ENCODE measurements at places on chromosomes 1 and 21.

- no peaks in the 10 kb centered on the region for H3K27me3 ChIP-seq
- H3K4me1 ChIP-seq, result peaks cover 5% of the 10 kb centered on the region
- no peak overlapping the region for H3K27ac ChIP-seq
- H3K4me3 ChIP-seq, result no peak overlapping the region
- no peaks in the 10 kb centered on the region for H3K36me3 ChIP-seq
Observed at GRCh38 chr21:25826652-25827051, 91.9 kb downstream of the GABPA start.

- no peaks in the 10 kb centered on the region for H3K36me3 ChIP-seq
- H3K4me3 ChIP-seq, result no peak overlapping the region
- DNase-seq, result no peak
- H3K27ac ChIP-seq, result no peak overlapping the region
- peaks cover 5% of the 10 kb centered on the region for H3K27me3 ChIP-seq
Observed at GRCh38 chr1:206826394-206826793, 39.0 kb upstream of the IL20 start.

DNA sequence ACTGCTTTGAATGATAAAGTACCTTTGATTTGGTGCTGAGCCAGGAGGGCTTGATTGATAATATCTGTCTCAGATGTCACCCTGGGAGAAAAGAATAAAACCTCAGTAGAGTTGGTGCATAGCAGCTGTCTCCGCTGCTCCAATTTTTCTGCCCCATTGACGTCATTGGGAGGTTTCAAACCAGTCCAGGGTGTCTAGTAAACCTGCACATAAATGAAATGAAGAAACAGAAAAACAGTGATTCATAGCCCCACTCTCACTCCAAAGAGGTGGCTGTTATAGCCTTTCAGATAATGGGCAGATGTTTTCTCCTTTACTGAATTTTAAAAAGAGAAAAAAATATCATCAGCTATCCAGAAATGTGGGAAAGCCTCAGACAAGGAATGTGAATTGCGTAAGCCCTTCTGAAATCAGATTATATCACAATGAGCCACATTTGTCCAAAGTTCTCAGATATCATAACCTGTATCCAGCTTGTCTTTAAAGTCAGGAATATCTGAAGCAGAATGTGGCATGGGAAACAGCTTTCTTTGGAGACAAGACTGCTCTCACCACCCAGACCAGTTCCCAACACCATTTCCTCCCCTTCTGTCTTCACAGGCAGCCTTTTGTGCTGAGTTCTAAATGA, 351.3 kb upstream of the SGIP1 start:
- no peaks in the 10 kb centered on the region for H3K27me3 ChIP-seq
- H3K27ac ChIP-seq, result no peak overlapping the region

DNA sequence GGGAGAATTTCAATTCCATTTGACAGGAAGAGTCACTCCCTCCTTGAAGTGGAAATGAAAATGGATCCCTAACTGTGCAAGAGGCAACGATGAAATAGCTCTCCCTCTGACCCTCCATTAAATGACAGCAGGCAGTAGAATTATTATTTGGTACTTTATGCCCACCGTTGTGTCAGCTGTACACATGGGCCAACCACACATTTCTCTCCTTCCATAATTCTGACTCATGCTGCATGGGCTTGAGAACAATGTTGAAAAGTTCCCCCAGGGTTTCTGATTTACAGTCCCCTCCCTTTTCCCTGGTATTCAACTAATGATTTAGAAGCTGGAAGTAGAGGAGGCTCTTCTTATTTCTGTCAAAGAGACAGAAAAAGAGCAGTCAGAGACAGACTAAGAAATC, 103.5 kb downstream of the RGS7 start:
- no peaks in the 10 kb centered on the region for H3K27me3 ChIP-seq
- H3K36me3 ChIP-seq, result no peaks in the 10 kb centered on the region
- H3K4me1 ChIP-seq, result no peaks in the 10 kb centered on the region
- H3K27ac ChIP-seq, result no peak overlapping the region
- DNase-seq, result no peak

DNA sequence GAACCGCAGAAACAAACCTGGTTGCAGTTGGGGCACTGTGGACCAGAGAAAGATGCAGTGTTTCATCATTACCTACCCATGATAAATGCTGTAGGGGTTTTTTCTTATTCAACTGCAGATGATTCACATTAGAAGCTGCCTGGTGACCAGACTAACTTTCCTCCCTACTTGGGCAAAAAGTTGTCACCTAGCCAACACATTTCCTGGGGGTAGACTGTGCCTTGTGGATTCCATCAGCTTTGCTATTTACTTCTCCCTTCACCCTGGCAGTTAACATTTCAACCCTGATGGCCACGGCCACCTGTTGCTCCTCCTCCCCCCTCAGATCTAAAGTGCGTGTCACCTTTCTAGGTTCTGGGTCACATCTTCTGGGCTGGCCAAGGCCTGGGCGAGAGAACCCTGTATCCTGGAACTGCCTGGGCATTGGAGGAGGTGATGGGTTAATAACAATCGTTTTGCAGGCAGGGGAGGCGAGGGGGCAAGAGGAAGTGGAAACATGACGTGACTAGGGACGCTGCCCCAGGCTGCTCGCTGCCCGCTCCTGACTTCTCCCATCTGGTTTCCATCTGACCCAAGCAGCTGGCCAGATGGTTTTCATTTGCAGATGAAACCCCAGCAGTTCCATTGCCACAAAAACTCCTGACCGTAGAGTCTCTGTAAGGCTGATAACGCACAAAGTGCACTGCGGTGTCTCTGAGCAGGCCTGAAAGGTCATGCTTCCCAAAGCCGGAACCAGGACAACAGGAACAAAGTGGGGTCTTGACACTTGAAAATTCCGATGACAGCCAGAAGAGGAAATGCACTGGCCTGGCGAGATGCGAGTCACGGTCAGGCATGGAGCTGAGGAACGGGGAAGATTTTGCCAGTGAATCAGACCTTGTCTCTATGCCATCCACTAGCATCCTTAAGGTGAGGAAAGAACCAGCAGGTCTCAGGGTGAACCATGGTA, 36.6 kb downstream of the CAPZB start:
- H3K36me3 ChIP-seq, result no peaks in the 10 kb centered on the region
- H3K4me3 ChIP-seq, result peak overlapping the region; percentile 20
- DNase-seq, result no peak
- H3K27ac ChIP-seq, result peak overlapping the region; percentile 69
- peaks cover 1% of the 10 kb centered on the region for H3K27me3 ChIP-seq
- peaks cover 84% of the 10 kb centered on the region for H3K4me1 ChIP-seq

- H3K4me3 ChIP-seq, result peak overlapping the region; percentile 59
- no peak for DNase-seq
- H3K27me3 ChIP-seq, result peaks cover 11% of the 10 kb centered on the region
Observed at GRCh38 chr1:84000196-84000885, 1.4 kb upstream of the TTLL7 start.

DNA sequence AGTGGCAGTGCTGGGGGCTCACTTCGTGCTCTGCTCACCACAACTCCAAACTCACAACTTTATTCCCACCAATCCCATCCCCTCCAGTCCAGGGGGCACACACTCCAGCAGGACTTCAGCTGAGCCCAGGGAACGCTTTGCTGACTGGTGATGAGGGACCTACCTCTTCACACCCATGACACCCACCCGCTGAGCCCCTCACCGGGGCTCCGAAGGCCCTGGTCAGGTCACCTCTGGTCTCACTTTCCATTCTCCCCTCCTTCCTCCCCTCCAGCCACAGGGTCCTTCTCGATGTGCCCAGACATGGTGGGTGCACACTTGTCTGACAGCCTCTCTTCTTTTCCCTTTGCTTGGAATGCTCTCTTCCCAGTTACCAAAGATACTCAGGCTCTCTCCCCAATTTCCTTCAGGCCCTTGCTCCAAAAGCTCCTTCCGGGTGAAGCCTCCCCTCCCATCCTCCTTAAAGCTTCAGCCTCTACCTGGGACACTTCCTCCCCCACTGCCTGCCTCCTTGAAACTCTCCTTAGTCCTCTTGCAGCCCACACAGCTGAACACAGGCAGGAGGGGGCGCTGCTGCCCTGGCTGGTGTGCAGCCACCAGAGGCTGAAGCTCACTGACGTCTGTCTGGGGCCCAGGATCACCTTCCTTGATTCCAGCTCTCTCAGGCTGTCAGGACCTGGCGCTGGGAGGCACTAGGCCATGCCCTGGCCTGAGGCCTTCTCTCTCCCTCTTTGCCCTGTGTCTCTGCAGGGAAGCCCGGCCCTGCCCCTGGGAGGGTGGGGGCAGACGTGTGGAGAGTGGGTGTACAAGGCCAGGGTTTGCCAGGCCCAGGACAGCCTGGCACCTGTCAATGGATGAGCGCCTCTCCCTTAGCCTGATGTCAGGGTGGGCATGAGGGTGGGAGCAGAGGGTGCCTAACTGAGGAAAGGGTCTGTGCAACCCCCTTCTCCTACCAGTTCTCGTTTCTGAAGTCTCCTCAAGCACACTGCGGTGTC, 1.6 kb downstream of the KCNE1 start:
- no peaks in the 10 kb centered on the region for H3K36me3 ChIP-seq
- H3K27me3 ChIP-seq, result peaks cover 2% of the 10 kb centered on the region
- peaks cover 7% of the 10 kb centered on the region for H3K4me1 ChIP-seq
- no peak overlapping the region for H3K4me3 ChIP-seq
- H3K27ac ChIP-seq, result no peak overlapping the region
- peak; percentile 29 for DNase-seq

DNA sequence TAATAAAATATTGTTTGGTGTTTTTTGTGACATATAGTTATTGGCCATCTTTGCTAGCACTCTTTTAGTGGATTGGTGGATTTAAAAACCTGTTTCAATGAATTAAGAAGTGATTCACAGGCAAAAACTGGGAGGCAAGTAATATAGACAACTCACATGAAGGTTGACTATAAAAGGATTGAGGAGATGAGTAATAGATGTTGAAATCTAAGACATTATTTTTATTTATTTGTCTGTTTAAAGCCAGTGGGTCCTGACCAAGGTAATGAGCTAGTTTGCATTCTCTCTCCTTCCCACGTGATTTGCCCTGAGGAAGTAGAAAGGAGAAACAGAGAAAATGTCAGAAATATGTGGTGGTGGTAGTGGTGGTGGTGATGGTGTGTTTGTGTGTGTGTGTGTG, 351.5 kb upstream of the ZP4 start:
- peaks cover 1% of the 10 kb centered on the region for H3K27me3 ChIP-seq
- no peaks in the 10 kb centered on the region for H3K36me3 ChIP-seq
- H3K4me1 ChIP-seq, result no peaks in the 10 kb centered on the region
- H3K27ac ChIP-seq, result no peak overlapping the region
- no peak for DNase-seq

GRCh38 chr21:46515109-46515508, 56.4 kb downstream of the DIP2A start:
- H3K4me1 ChIP-seq, result peaks cover 21% of the 10 kb centered on the region
- peak overlapping the region; percentile 80 for H3K27ac ChIP-seq
- H3K27me3 ChIP-seq, result peaks cover 3% of the 10 kb centered on the region
- peaks cover 42% of the 10 kb centered on the region for H3K36me3 ChIP-seq
- DNase-seq, result peak; percentile 36
- H3K4me3 ChIP-seq, result no peak overlapping the region

DNA sequence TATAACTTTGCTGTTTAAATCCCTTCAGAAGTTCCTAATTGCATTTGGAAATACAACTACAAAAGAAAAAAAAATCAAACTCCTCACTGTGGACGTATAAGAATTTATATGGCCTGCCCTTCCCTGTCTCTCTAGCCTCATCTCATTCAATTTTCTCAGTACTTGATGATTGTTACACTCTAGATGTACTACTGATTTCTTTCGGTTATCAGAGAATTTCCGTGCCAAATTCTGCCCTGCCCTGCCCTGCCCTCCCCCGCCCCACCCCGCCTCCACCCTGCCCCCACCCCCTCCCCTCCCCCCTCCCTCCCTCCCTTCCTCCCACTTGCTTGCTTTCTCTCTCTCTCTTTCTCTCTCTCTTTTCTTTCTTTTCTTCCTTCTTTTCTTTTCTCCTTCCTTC, 71.7 kb upstream of the MPC2 start:
- no peaks in the 10 kb centered on the region for H3K4me1 ChIP-seq

DNA sequence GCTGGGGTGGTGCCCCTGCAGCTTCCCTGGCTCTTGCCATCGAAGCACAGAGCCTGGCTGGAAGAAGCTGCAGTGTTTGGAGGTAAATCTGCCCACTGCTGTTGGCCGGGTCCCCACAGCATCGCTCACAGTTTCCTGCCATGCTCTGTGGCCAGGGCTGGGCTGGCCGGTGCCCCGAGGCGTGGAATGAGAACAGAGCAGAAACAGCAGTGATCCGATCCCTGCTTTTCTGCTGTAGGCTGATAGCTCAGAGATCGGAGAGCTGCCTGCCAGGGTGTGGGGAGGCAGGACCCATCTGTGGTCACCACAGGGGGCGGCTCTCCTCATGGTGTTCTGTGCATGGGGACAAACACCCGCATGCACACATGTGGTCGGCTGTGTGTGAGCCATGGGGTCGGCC, 11.5 kb downstream of the SLC45A1 start:
- H3K4me3 ChIP-seq, result no peak overlapping the region
- DNase-seq, result no peak
- H3K27me3 ChIP-seq, result peaks cover 17% of the 10 kb centered on the region
- H3K27ac ChIP-seq, result no peak overlapping the region

GRCh38 chr21:17466166-17466565, 46.7 kb upstream of the CXADR start:
- no peaks in the 10 kb centered on the region for H3K36me3 ChIP-seq
- no peak for DNase-seq
- no peaks in the 10 kb centered on the region for H3K4me1 ChIP-seq
- H3K27me3 ChIP-seq, result no peaks in the 10 kb centered on the region
- H3K27ac ChIP-seq, result no peak overlapping the region

DNA sequence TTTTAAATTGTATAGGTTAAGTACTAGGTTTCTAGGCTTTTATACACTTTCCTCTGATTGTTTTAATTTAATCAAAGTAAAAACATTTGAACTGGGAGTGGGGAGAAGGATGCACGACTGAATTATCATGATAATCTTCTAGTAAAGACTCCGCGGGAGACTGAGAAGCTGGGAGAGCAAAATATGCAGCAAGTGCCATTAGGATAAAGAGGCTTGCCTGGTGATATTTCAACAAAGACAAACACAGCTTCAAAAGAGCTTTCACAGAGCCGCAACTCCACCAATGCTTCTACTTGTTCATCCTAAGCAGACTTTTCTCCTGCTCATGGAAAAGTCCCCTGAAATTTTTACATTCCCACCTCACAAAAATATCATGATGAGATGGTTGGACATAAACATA, 239.0 kb upstream of the PTBP2 start:
- H3K27me3 ChIP-seq, result no peaks in the 10 kb centered on the region
- no peak overlapping the region for H3K4me3 ChIP-seq
- no peaks in the 10 kb centered on the region for H3K36me3 ChIP-seq
- no peaks in the 10 kb centered on the region for H3K4me1 ChIP-seq
- no peak for DNase-seq
- no peak overlapping the region for H3K27ac ChIP-seq
